ENCODE measurements at places on chromosomes 5 and 9.

GRCh38 chr9:106945727-106946660 lies 83.0 kb downstream of the ZNF462 start:
- DNase-seq, result no peak

DNA sequence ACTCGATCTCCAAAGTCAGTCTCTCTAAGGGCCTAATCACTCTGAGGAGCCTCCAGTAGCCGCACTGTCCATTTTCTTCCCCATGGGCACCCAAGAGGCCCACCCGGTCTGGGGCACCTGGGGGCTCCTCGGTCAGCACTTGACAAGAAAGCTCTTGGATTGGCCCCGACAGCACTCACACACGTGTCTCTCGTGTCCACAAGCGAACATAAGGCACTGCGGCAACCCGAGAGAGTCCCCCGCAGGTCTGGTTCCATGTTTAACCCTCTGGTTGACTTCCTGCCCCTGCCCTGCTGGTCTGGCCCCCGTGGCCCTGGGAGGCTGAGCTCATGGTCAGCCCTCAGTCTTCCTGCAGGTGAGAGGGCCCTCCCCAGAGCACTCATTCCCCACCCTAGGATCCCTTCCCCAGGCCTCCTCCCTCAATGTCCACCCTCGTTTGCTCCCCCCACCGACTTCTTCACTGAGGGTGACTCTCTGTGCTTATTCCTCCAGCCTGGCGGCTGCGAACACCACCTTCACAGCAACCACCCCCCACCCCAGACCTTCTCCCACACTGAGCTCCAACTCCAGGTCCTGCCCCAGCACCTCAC lies 16.3 kb upstream of the LRRC14B start:
- DNase-seq, result no peak

GRCh38 chr9:1332156-1332555 lies 282.0 kb downstream of the DMRT2 start:
- DNase-seq, result no peak

GRCh38 chr5:60395712-60396329 lies 304.1 kb downstream of the DEPDC1B start:
- DNase-seq, result no peak

GRCh38 chr5:5363045-5363444 lies 59.4 kb upstream of the ICE1 start:
- no peak for DNase-seq

DNA sequence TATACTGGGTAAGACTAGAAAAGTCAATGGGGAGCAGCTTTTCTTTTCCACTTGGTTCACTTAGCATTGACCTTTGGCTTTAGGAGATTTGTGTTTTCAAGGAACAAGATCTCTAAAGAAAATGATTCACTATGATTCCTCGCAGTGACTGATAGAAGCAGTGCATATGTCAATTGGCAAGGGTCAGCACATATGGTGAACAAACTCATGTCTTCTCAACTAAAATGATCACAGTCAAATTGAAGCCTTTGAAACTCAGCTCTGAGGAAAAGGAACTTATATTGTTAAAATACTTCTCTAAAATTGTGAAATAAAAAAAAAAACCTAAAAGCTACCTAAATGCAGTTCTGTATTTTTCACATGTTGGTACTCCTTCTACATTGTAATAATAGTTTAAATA lies 43.2 kb upstream of the IL7R start:
- DNase-seq, result no peak

- no peak for DNase-seq
Observed at GRCh38 chr9:1048231-1048619, 1.9 kb upstream of the DMRT2 start.

- no peak for DNase-seq
Observed at GRCh38 chr5:37088009-37088408, 161.2 kb downstream of the CPLANE1 start.

GRCh38 chr5:10330511-10331230 lies 22.8 kb upstream of the MARCHF6 start:
- DNase-seq, result no peak

DNA sequence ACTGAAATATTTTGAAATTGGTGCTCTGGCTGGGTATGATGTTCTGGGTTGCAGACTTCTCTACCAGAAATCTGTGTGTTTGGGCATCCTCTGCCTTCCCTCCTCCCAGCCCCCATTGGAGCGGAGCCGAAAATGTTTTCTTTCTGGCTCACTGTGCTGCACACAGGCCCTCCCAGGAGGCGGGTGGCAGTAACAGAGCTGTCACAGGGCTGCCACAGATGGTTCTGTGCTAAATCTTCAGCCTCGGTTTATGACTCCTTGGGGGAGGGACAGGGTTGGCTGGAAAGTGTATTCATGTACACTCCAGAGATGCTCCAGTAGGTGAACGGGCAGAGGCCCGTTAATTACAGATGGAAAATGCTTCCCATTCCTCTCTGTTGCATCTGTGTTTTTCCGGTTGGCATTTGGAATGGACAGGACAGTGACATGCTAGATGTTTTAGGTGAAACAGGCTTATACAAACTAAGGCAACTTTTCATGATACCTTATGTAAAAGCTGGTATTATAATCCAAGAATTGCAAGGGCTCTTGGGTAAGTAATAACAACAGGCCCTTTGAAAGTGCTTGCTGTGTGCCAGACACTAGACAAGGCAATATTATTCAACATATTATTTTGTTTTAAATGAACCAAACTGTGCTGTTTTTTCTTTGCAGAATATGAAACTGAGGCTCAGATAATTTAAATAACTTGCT lies 180.2 kb downstream of the ADCY2 start:
- no peak for DNase-seq

- DNase-seq, result no peak
Observed at GRCh38 chr9:88651682-88652633, 117.0 kb downstream of the NXNL2 start.

DNA sequence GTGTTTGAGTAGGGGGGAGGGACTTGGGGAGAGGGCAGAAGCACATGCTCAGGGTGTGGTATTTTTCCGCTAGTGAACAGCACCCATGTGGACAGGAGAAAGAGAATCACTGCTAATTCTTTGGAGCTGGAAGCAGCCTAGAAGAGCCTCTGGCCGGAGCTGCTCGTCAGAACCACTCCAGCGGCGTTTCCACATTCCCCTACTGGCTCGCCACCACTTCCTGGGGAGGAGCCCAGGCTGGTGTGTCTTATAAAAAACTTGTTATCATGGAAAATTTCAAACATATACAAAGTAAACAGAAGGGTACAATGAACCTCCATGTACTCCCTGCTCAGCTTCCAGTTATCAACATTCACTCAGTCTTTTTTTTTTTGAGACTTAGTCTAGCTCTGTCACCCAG lies 26.7 kb downstream of the LHX2 start:
- no peak for DNase-seq

DNA sequence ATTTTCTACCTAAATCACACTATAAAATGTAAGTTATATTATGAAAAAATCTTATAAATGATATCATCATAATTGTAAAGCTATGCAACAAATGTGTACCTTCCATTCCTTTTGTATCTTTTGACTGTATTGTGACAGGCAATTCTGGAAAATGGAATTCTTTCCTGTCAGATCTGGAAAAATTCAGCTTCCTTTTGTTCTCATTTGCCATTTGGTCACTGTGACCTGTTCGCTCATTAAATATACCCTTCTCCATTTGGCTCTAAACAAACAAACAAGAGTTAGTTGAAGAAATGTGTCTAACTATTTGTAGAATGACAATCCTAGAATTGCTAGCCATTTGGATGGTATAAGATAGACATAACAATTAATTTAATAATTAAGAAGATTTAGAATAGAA lies 62.7 kb downstream of the CDKL3 start:
- no peak for DNase-seq

DNA sequence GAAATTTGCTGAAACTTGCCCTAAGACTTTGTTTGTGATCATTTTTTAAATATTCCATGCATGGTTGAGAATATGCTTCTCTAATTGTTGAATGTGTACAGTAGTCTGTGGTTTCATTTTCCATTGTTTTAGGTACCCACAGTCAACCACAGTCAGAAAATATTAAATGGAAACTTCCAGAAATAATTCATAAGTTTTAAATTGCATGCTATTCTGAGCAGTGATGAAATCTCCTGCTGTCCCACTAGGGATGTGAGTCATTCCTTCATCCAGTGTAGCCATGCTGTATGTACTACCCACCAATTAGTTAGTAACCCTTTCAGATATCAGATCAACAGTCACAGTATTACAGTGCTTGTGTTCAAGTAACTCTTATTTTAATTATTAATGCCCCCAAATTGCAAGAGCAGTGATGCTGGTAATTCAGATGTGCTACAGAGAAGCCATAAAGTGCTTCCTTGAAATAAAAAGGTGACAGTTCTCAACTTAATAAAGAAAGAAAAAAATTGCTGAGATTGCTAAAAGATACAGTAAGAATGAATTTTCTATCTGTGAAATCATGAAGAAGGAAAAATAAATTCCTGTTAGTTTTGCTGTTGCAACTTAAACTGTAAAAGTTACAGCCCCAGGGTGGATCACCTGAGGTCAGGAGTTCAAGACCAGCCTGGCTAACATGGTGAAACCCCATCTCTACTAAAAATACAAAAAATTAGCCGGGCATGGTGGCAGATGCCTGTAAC lies 79.9 kb upstream of the FBXL17 start:
- no peak for DNase-seq

- DNase-seq, result no peak
Observed at GRCh38 chr5:96297290-96297689, 135.8 kb downstream of the PCSK1 start.

- DNase-seq, result no peak
Observed at GRCh38 chr9:93288891-93289883, 105.2 kb downstream of the WNK2 start.

DNA sequence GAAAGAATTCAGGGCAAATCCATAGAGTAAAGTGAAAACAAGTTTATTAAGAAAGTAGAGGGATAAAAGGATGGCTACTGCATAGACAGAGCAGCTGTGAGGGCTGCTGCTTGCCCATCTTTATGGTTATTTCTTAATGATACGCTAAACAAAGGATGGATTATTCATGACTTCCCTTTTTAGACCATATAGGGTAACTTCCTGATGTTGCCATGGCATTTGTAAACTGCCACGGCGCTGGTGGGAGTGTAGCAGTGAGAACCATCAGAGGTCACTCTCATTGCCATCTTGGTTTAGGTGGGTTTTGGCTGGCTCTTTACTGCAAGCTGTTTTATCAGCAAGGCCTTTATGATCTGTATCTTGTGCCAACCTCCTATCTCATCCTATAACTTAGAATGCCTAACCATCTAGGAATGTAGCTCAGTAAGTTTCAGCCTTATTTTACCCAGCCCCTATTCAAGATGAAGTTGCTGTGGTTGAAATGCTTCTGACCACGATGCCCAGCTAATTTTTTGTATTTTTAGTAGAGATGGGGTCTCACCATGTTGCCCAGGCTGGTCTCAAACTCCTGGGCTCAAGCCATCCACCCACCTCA lies 42.1 kb downstream of the RFK start:
- no peak for DNase-seq

- no peak for DNase-seq
Observed at GRCh38 chr5:130520211-130520610, 615.9 kb downstream of the CHSY3 start.
